ENCODE measurements at places on chromosomes 4 and X.

DNA sequence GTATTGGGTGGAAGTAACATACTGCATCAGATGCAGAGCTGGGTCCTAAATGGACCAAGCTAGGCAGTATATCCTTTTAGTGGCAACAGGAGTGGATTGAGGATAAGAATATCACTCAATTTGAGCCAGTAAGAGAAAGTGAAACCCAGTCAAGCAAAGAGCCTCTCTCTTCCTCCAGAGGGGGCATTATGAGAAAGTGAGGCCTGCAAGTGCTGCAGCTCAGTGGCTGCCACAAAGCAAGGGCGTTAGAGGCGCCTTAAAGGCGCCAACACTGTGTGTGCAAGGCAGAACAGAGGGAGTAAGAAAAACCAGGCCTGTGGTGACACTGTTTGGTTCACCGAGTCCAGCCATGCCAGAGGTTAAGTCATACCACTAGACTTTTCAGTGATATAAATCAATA, 17.5 kb downstream of the STX18 start:
- DNase-seq = no peak

DNA sequence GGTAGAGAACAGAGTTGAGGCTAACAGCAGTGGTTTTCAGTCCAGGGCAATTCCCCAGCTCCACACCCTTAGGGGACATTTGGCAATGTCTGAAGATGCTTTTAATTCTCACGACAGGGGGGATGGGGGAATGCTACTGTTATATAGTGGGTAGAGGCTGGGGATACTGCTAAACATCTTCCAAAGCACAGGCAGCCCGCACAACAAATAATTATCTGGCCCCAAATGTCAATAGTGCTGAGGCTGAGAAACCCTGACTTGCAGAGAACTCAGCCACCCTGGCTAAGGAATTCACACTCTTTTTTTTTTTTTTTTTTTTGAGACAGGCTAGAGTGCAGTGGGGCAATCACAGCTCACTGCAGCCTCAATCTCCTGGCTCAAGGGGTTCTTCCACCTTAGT, 60.6 kb downstream of the POLR2B start:
- no peak for DNase-seq

- DNase-seq = no peak
These were observed 162.4 kb upstream of the GYPA start for GRCh38 chr4:144302704-144303536.

GRCh38 chr4:129378364-129378763, 282.4 kb downstream of the C4orf33 start:
- DNase-seq = no peak

- DNase-seq = peak; percentile 78
These were observed 92.2 kb upstream of the RAPGEF2 start for GRCh38 chr4:159010563-159011260.

GRCh38 chrX:120824021-120824420, 51.6 kb downstream of the CT47B1 start:
- DNase-seq = no peak

DNA sequence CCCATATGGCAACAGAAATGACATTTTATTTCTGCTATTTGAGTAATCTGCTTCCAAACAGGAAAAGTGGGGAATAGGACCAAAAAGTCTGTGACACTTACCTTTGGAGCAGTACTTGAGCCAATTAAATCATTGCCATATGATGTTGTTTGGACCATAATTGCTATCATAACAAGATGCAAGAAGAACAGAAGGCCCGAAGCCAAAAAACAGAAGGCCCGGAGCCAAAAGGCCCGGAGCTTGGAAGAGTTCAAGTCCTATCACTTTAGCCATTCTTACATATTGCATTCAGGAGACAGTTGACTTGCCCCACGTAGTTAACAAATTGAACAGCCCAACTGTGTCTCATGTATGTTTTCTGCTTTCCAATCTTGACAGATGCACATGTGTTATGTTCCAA, 285.6 kb downstream of the ARHGAP24 start:
- DNase-seq = no peak

DNA sequence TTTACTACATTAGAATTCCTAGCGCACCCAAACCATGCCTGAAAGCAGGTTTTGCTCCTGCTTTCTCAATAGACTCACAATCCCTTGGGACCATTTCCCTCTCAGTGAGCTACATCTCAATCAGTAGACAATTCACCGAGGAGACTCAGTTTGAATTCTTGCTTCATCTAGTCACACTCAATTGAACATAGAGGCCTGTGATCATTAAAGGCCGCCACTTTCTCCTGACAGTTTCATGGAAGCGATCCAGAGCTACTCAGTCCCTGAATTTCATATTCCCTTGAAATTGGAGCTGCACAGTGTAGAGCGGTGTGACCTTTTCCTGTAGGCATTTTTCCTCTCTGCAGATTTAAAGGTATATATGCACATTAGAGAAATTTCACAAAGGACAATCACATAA, 193.9 kb upstream of the SPOCK3 start:
- DNase-seq = no peak

- DNase-seq = peak; percentile 88
These were observed at the start of gene UNC5C for GRCh38 chr4:95548738-95549245. TSS of gene UNC5C (minus strand) at chr4:95548973.

GRCh38 chr4:164931551-164932324, 45.7 kb downstream of the TRIM61 start:
- no peak for DNase-seq
